ENCODE measurements at places on chromosomes 12 and 14.

- DNase-seq, result no peak
These were observed 83.6 kb downstream of the ANKS1B start for GRCh38 chr12:99901181-99901580.

- no peak for DNase-seq
These were observed 5.3 kb downstream of the USP15 start for GRCh38 chr12:62265511-62265910.

- no peak for DNase-seq
These were observed 5.0 kb downstream of the MYO1A start for GRCh38 chr12:57044889-57045288.

- DNase-seq, result no peak
These were observed 40.5 kb downstream of the LIMA1 start for GRCh38 chr12:50242751-50243191.

GRCh38 chr12:15558915-15559528 is 230.2 kb downstream of the EPS8 start:
- no peak for DNase-seq

DNA sequence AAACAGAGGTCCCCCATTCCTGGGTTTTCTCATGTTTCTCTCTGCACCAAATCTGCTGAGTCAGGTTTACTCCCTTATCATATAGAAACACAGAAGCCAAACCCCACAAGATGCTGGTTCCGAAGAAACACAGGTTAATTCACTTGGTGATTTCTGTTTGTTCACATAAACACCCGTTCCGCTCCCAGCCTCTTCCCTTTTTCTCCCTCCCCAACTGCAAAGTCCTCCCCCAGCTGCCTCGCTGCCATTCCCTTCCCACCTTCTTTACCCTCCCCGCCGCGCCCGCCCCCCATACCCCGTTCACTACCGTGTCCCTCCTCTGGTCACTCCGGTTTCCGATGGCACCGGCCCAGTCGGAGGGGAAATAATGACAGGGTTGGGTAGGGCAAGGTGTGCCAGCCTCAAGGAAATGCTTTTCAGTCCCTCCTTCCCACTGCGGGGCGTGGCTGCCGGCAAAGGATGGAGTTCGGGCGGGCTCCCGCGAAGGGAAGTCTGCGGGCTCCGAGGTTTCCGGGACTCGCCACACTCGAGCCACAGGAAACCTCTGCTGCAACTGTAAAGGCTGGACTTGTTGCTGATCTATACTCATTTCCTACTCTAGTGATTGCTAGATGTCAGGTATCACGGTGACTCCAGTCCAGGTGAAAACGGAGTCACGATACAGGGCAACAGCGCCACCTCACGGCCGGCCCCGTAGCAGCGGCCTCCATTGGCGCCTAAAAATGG is at the start of gene STYK1:
STYK1 (minus strand) TSS at position 394 of the 726 bp plus-strand sequence. CDS start 39,434 bp downstream, outside the sequence.
- peak; percentile 61 for DNase-seq

DNA sequence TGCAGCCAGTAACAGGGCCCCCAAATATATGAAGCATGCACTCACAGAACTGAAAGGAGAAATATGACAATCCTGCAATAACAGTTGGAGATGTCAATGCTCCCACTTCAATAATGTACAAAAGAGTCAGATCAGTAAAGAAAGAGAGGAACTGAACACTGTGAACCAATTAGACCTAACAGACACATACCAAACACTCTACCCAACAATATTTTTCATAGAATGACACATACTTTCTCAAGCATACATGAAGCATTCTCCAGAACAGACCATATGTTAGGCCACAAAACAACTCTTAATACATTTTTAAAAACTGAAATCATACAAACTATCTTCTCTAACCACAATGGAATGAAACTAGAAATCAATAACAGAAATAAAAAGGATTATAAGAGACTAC is 80.2 kb downstream of the ELK3 start:
- DNase-seq, result no peak

DNA sequence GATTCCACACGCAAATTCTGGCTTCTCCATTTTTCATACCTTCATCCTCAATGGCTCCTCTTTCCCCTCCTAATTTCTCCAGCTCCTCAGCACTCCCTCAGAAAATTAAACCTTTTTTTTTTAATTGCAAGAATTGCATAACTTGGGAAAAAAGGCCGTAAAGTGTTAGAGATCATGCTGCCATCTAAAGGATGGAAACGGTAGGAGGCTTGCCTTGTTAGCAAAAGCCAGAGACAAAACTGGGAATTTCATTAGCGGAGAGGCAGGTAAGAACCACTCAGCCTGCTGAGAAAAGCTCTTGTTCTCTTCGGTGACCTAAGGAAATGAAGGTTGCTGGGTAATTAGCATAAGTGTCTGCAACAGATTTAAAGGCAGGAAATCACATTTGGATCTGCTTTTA is 204.3 kb downstream of the AEBP2 start:
- DNase-seq, result no peak

GRCh38 chr12:100826323-100826722 is 31.7 kb downstream of the ANO4 start:
- DNase-seq, result no peak

DNA sequence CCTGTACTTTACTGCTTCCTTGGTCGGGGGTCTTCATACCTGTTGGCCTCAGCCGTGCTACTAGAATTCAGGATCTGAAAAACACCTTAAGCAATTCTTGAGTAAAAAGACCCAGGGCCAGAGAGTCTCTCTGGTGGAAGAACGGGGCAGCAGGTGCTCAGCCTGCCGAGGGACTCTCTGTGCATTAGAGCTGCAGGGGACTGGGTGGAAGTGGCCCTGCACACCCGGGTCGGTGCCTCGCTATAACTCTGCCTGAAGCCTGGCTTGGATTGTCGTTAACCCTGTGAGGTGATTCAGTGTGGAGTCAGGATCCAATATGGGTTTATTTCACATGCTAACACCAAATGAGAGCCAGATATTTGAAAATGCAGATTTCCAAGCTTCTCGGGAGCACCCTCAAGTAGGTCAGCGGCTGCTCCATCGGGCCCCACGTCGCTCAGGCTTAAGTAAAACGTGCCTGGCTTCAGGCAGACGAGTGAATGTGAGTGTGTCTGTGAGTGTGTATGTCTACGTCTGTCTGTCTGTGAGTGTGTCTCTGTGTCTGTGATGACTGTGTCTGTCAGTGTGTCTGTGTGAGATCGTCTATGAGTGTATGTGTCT is 35.1 kb upstream of the C14orf180 start:
- DNase-seq, result no peak

GRCh38 chr12:6452245-6452943 is 552 bp downstream of the TAPBPL start:
- DNase-seq, result no peak

DNA sequence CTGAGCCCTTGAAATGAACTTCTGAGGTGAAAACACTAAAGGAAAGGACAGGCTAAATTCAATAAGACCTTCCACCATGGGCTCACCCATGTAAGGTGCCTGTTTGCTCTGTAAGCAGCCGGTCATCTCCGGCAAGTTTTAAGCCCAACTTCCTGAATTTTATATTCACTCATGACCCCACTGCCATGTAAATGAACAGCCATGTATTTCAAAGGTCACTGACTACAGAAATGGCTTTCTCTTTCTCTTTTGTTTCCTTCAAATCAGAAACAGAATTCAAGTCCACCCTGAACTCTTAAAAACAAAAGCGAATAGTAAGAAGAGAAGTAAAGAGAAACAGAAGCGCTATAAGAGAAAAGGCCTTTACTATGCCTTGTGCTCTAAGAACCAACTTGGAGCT is 61.7 kb upstream of the OVCH1 start:
- no peak for DNase-seq

- no peak for DNase-seq
These were observed 7.4 kb upstream of the EPS8 start for GRCh38 chr12:15796493-15797141.

GRCh38 chr14:51521764-51522163 is 129.9 kb upstream of the FRMD6 start:
- DNase-seq, result no peak

DNA sequence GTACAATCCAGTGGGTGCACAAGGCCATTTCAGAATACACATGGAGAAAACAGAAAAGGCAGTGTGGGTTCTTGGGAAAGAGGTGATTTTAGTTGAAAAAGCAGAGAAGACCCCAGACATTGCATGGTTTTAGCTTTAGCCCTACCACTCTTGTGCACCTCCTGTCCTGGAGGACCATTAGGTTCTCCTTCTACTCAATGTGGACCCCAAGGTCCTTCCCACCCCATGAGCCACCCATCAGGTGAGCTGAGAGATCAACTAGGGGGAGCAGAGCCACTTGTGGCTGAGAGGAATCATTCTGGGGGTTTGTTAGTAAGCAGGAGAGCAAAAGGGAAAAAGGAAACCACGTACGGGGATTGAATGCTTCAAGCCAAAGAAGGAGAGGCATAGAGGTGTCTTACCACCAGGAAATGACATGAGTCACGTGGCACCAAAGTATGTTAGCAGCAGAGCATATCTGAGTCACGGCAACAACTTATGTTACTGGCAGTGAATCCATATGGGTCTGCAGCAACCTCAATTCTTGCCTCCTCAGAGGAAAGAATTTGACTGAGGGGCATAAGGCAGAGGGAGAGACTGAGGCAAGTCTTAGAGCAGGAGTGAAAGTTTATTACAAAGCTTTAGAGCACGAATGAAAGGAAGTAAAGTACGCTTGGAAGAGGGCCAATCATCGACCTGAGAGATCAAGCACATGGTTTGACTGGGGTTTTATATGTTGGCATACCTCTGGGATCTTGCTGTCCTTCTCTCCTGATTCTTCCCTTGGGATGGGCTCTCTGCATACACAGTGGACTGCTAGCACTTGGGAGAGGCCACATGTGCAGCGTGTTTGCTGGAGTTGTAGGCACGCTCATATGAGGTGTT is 73.9 kb downstream of the HSD17B6 start:
- DNase-seq, result no peak

GRCh38 chr14:70776197-70776596 is 33.1 kb downstream of the MAP3K9 start:
- DNase-seq, result no peak

GRCh38 chr12:57462251-57462911 is 2.8 kb downstream of the GLI1 start:
- peak; percentile 83 for DNase-seq

DNA sequence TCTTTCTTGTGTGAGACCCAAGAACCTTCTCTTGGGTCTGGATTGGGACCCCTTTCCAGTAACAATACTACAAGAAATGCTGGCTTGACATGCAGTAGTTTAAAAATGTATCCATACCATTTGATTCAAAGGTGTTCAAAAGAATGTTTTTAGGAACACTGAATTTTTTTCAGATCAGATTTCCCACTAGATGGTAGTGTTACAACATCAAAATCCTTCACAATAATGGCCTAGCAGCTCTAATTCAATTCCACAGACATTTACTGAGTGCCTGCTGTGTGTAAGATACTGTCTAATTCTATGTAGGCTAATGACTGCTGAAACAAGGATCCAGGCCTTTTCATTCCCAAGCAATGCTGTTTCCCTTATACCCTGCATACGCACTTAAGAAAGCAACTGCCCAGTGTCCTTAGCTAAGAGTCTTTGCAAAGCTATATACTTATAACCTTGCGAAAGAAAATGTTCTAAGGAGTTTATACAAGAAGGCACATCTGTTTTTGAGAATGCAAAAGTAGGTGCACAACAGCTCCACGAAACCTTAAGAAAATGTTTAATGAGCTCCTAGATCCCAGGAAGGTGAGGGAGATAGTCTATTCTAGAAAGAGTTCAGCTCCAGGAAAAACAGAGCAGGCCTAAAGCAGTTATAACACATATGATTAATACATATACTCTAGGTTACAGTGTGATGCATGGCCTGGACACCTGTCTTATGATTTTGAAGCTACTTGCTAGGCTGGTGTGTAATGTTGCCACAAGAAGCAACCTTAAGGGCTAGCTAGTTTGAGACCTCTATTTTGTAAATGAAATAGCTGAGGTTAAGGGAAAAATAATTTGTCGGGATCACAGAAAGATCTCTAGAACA is 50.9 kb upstream of the PKP2 start:
- DNase-seq, result no peak
